ENCODE measurements at places on chromosomes 12 and 14.

GRCh38 chr14:75120541-75121291, 6.1 kb downstream of the NEK9 start:
- DNase-seq: no peak

DNA sequence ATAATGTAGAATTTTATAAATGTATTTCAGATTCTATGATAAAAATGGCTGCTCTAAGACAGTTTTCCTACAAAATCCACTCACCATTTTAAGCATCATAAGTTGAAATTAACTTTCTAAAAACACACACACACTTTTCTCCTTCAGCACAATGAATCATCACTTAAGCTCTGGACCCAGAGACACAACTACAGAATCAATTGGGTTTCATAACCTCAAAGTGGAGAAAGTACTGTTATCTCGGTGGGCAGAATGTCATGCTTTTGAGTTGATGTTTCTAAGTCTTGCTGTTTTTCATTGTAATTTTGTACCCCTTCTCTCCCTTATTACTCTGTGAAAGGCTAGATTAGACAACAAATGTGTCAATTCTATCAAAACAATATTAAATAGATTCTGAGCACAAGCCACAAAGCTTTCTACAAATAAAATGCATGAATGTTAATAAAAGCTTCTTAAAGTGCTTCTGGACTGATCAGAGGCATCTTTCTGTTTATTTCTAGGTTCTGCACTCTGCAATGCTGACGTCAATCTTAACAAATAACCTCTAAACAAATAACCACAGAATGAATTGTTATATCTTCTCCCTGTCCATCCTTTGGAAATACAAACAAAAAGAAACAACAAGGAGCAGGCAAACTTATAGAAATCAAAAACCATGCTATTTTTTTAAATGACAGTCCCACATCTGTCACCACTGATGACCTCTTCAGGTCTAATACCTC, 8.2 kb downstream of the IPO8 start:
- no peak for DNase-seq

DNA sequence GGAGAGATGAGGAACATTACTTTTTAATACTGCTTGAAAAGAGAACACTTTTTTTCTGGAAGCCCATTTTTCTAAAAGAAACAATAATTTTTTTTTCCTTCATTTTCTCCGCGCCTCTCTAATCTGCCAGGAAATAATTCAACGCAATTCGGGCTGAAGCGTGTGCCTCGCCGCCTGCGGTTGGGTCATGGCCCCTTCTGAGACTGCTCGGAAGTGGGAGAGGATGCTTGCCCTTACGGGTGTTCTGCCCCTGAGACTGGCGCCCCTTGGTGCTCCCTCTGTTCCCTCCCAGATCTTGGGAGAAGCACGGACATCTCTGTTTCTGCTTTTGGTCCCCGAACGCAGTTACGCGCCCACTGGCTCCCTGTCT, 332 bp upstream of the TBC1D30 start:
- peak; percentile 5 for DNase-seq

GRCh38 chr12:108744021-108744897, 12.9 kb upstream of the CORO1C start:
- DNase-seq: no peak

GRCh38 chr12:15186597-15186996, 34.6 kb downstream of the RERG start:
- DNase-seq: no peak

DNA sequence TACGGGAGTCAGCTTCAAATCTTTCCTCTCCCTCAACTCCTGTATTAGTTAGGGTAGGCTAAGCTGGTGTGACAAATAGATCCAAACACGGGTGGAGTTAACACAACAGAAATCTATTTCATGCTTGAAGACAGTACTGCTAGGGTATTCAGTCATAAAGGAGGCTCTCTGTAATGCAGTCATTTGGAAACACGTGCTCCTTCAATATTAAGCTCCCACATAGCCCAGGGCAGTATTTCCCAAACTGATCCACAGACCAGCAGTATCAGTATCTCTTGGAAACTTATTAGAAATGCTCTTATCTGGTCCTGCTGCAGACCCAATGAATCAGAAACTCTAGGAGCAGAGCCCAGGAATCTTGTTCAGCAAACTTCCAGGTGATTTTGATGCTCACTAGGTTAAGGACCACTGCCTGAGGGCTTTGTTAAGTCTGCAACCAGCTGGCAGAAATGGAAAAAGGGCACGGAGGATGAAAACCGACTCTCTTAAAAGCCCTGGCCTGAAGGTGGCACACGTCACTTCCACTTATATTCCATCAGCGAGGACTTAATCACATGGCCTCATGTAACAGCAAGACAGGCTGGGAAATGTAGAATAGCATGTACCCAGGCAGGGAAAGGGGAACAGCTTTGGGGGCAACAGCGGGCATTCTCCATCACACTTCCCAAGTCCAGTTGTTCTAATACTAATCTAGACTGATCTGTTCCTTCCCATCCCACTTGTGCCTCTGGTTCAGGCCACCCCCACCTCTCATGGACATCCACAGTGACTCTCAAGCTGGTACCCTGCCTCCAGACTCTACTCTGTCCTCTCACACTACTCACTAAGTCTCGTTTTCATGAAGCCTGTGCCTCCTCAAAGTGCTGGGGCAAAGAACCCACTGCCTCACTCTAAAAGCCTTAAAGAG, 38.2 kb upstream of the RIC8B start:
- DNase-seq: no peak

- no peak for DNase-seq
Measured at GRCh38 chr12:101695706-101696105, 1.7 kb upstream of the CHPT1 start.

- no peak for DNase-seq
Measured at GRCh38 chr12:97778111-97778510, 315.5 kb downstream of the RMST start.

DNA sequence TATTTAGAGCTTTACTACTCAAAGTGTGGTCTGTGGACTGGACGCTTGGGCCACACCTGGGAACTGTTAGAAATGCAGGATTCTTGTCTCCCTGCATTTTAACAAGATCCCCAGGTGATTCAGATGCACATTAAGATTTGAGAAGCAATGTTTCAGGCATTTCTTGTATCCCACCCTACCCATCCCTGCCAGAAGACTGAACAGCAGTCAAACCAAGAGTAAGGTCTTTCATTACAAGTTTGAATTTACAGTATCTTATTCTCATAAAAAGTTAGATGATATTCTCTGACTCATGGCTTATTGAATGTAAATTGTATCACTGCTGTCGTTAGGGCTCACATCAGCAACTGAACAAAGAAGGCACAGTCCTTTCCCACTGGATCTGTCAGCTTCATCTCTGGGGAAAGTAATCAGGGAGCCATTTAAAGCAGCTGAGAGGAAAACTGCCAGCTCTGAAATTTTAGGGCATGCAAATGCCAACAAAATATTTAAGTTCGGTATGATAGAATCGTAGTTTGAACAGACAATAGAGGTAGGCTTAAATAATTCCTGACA, 141.1 kb downstream of the AKAP6 start:
- no peak for DNase-seq

- peak; percentile 14 for DNase-seq
Measured at GRCh38 chr14:55399852-55400251, 11.8 kb downstream of the ATG14 start.

- no peak for DNase-seq
Measured at GRCh38 chr12:50505675-50506530, 1.1 kb downstream of the DIP2B start.

DNA sequence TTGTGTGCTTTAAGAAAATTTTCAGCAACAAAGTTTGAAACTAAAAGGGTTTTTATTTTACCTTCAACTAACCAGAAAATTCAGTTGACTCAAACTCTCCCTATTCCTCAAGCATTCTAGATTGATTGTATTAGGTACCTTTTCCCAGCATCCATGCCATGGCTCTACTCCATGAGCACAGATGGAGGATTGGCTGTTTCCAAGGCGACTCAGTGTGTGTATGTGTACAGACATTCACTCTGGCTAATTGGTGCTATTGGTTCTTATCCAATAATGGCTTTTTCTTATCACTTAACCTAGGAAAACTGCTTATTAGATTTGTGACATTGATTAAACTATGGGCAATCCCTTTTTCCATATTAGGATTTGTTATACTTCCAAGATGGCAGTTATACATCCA, 202.6 kb downstream of the ANO6 start:
- DNase-seq: no peak

GRCh38 chr14:73749706-73750530, 35.7 kb upstream of the PNMA1 start:
- no peak for DNase-seq

DNA sequence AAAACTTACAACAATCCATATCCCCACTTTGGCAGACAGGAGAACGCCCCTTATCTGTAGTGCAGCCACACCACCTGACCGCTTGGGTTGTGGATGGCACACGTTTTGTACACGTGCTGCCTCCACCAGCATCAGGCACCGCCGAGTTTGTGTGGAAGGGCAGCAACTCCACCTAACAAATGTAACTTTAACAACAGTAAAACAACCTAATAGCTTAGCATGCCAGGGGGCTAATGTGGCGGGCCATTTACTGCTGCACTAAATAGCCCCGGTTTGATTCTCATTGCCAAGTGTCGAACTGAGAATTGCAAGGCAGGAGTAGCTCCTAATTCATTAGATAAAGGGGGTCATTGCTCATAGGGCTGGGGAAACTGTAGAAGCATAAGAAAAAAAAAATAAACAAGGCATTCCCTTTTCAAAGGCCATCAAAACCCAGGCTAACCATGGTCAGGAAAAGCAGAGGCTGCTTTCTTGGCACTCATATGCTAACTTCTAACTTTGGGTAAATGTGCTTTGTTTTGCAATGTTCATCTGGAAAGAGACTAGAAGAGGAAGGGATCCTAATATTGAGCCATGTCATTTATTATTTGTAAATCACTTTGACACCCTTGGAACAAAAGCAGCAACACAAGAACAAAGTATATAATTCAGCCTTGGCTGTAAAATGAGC, 279.7 kb upstream of the SOX5 start:
- no peak for DNase-seq

GRCh38 chr12:6276956-6277620, 33.4 kb upstream of the PLEKHG6 start:
- no peak for DNase-seq

- no peak for DNase-seq
Measured at GRCh38 chr14:93075891-93076290, 39.8 kb downstream of the ITPK1 start.

- DNase-seq: no peak
Measured at GRCh38 chr12:132216354-132216987, 72.2 kb downstream of the NOC4L start.

DNA sequence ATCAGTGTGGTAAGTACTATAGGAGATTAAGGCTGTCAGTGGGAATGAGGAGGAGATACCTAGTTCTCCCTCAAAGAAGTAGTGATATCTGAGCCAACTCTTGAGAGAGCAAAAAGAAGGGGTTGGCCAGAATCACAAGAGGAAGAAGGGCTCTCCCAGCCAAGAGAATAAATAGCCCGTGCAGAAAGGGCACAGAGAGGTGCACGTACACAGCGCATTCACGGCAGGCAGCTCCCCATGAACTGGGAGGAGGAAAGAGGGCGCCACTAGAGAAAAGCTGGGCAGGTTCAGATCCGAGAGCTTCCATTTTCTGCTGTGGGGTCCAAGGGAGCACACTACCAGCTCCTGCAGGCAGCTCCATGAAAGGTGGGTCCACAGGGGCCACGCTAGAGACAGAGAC, 59.9 kb downstream of the PPP2R5E start:
- no peak for DNase-seq

- no peak for DNase-seq
Measured at GRCh38 chr12:129211862-129212630, 358.8 kb downstream of the GLT1D1 start.

DNA sequence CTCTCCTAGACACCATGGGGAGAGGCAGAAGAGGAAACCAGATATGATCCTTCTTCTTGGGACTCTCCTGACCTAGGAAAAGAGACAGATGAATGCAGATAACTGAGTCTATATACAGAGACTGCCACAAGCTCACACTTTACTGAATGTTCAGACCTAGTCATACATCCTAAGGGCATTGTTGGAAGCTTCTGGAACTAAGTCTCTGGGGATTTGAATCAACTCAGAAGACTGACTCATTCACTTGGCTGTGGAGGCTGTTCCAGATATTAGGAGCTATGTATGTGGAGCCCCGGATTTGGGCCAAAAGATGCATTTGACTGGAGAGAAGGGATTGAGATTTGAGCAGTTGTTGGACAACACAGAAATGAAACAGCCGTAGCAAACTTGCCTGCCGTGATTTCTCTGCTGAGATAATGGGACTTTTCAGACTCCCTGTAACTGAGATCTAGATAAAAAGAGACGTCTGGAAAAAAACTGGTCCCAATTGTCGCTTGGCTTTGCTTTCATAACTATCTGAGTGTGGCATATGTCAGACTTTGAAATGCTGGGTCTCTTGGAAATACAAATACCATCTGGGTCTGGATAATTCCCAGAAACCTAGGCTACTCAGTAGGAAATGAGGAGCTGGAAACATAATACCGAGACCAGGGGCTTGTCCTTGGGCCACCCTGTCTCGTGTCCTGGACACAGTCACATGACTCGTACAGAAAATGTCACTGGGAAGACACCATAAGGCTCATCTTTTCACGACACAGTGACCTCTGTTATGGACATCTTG, 396.8 kb downstream of the NUAK1 start:
- no peak for DNase-seq

GRCh38 chr12:27504507-27504906, 19.5 kb upstream of the PPFIBP1 start:
- DNase-seq: no peak

DNA sequence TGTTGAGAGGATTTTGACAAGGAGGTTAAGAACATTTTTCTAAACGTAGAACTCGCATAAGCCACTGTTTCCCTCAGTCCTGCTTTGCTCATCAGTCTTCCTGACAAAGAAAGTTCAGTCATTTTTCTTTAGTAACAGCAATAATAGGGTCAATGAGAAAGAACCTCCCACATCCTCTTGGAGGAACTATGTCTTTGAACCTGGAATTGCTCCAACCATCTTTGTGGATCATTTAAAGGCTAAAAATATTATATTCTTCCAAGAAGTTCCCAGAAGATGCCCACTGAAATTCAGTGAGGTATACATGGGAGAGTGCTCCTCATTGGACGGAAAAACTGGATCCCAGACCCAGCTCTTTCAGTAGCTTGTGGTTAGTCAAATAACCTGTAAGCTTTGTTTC, 282.8 kb upstream of the FAR2 start:
- DNase-seq: no peak

DNA sequence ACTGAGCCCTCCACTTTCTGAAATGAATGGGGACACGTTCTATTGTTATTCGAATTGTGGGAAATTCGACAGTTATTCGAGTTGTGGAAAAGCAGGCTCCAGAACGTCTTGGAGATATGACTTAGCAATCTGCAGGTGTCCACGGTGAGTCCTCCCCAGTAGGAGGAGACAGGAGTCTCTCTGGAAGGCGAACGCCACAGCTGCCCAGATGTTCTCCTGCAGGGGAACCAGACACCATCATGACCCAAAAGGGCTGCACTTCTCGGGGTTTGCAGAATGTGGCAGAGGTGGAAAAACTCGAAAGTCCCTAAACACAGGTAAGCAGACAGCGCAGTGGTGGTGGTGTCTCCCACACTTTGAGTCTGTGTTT, 363.6 kb upstream of the SFSWAP start:
- no peak for DNase-seq

DNA sequence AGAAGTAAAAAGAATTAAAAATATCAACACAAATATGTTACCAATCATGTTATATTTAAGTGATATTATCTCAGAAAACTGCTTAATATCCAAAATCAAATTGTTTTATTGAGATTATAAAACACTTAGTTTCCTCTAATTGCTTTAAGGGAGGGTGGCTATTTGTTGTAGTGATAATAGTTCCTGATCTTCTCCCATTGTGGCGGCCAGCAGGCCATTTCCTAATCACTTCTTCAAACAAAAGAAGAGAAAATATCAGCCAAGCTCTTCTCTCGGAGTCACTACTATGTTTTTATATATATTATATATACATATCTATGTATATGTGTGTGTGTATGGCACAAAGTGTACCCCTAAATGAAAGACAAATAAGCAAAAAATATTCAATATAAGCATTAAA, 31.5 kb downstream of the ERO1A start:
- no peak for DNase-seq

All from activated naive CD8-positive, alpha-beta T cell treated with anti-CD3 and anti-CD28 coated beads, Interleukin-2, amount 50 U/mL, for 24 hours (primary cell).